H7 (cell line): ENCODE measurements at places on chromosomes 4 and X. TPM values are rescaled to one million over a fixed set of nuclear protein-coding genes. Genes with fewer than 3 reads are reported as not detected.

Gene PGAM4
- total RNA-seq = 0.26 and 0.28 TPM in 2 replicates

Gene EDNRA
- 1.1 and 1.4 TPM in 2 replicates for total RNA-seq

Gene SPATA18
- total RNA-seq = 0.10 and 0.26 TPM in 2 replicates

Gene SATL1
- 0.03 and 0.11 TPM in 2 replicates for total RNA-seq

Gene ANXA5
- 256 and 278 TPM in 2 replicates for total RNA-seq

Gene HSFX4
- total RNA-seq = not detected in 2 replicates

Gene ERAS
- total RNA-seq = 0.21 TPM in 1 of 2 replicates, not detected in the other

Gene INTU
- total RNA-seq = 10.3 and 11.8 TPM in 2 replicates

Gene AFF2
- total RNA-seq = 14.6 TPM in 2 replicates

Gene C4orf36
- total RNA-seq = 0.97 TPM in 1 of 2 replicates, not detected in the other

Gene ZNF330
- 41.3 and 60.6 TPM in 2 replicates for total RNA-seq

Gene EXOC1
- 17.8 and 24.2 TPM in 2 replicates for total RNA-seq

Gene ATRX
- 24.5 and 33.8 TPM in 2 replicates for total RNA-seq

Gene PDGFC
- total RNA-seq = 5.1 and 6.5 TPM in 2 replicates

Gene S100G
- total RNA-seq = not detected in 2 replicates
